ENCODE measurements at places on chromosomes 7 and 10.
A peak's percentile ranks its signal among the peaks of the same experiment; 100 is the strongest.

GRCh38 chr10:5573319-5573950 lies 48.7 kb downstream of the CALML3 start:
- no peak for DNase-seq

- no peak for DNase-seq
Observed at GRCh38 chr7:90660819-90661218, 64.7 kb downstream of the CDK14 start.

DNA sequence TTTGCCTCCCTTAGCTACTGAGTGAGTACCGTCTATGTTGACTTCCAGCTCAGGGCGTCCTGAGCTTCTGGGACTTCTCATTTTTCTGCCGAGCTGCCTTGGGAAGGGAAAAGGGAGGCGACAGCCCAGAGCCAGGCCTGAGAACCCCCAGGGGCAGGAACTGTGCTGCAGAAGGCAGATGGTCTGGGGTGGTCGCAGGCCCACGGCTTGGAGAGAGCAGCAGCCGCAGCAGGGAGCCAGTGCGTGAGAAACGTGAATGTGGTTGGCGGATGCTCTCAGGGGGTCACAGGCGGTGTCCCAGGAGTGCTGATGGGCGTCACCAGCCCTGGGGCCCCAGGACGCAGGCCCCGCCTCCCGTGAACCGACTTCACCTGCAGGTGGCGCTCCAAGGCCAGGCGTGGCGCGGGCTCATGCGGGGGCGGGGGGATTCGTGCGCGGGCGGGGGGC lies 9.2 kb upstream of the PWWP2B start:
- peak; percentile 77 for DNase-seq

DNA sequence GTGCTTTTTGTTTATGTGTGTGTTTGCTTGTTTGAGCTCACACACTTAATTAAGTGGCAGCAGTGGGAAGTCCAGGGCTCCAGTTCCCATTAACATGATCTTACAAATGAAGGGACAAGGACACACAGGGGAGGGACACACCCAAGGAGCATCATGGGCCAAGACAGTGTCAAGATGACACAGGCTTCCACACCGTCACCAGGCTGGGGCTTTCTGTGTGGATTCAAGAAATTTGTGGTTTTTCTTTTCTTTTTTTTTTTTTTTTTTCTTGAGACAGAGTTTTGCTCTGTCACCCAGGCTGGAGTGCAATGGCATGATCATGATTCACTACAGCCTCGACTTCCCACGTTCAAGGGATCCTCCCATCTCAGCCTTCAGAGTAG lies 173.6 kb downstream of the KIAA1217 start:
- no peak for DNase-seq

DNA sequence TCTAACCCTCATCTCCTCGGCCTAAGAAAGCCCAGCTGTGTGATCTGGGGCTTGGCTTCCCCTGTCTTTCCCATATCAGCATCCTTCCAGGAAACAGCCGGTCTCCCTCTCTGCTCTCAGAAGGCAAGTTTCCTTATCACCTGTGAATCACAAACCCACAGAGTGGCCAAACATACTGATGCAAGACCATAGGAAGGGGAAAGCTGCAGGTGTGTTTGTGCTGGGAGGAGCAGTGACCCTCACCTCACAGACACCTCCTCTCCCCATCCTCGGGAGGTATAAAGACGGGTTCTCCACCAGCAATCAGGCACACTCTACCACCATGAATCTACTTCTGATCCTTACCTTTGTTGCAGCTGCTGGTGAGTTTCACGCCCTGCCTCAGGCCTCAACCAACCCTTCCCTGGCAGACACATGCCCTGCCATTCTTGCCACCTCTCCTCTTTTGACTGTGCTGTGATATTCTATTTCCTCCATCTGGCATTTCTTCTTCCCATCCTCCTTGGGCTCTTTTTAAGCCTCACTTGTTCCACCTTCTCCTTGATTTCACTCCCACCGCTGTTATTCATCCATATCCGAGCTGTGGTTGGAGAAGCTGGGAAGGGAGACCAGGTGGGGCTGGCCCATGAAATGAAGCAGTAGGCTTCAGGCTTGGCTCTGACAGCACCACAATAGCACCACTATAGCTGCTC lies at the start of gene PRSS2:
Gene PRSS2 (plus strand): TSS at position 310 of the 692 bp plus-strand sequence. CDS start 13 bp downstream, at position 323.
- no peak for DNase-seq

- no peak for DNase-seq
Observed at GRCh38 chr7:118076564-118076963, 107.4 kb upstream of the LSM8 start.

DNA sequence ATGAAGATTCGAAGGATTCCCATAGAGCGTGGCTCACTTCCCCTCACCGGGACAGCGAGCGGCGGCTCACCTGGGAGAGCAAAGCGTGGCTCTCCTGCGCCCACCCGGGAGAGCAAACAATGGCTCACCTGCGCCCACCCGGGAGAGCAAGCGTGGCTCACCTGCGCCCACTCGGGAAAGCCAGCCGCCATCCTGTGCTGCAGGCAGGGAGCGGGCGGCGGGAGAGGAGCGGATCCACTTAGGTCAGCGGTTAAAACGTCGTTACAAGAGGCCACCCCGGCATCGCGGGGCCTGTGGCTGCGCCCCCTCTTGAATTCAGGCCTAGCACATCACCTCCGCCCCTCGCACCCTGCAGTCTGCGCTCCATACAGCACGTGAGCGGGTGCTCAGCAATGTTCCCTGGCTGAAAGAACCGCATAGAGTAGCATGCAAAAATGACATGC lies 461 bp upstream of the FIGNL1 start:
- DNase-seq, result peak; percentile 22

DNA sequence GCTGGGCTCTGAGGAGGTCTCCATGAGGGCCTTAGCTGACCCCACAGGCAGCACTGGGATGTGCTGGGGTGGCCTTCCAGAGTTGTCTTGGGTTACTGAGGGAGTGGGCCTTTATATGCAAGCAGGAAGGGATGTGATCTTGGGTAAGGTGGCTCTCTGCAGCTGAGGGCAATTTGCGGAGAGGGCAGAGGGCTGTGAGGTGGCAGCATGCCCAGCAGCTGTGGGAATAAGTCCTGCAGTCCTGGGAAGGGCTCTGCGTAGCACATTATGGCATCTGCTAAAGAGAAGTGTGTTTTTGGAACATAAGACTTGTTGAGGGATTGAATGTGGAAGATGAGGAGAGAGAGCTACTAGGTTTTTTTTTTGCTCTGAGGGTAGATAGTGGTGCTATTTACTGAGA lies 99.6 kb upstream of the KMT2E start:
- DNase-seq, result no peak

- no peak for DNase-seq
Observed at GRCh38 chr10:78736926-78737630, 331.7 kb upstream of the ZMIZ1 start.

DNA sequence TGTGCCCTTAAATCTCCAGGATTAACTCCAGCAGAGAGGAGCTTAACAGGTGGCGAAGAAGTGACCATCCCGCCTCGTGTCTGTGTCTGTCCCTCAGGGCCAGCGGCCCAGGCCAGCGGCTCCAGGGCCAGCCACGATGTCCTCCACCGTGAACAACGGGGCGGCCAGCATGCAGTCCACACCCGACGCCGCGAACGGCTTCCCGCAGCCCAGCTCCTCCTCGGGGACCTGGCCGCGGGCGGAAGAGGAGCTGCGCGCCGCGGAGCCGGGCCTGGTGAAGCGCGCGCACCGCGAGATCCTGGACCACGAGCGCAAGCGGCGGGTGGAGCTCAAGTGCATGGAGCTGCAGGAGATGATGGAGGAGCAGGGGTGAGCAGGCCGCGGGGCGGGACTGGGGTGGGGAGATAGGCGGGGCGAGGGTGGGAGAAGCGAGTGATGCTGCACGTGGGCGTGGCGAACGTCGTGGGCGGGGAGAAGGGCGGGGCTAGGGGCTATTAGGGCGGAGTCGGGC lies 33.3 kb downstream of the SRRM3 start:
- peak; percentile 80 for DNase-seq

GRCh38 chr7:73880755-73881328 lies 19.9 kb downstream of the TMEM270 start:
- DNase-seq, result no peak

DNA sequence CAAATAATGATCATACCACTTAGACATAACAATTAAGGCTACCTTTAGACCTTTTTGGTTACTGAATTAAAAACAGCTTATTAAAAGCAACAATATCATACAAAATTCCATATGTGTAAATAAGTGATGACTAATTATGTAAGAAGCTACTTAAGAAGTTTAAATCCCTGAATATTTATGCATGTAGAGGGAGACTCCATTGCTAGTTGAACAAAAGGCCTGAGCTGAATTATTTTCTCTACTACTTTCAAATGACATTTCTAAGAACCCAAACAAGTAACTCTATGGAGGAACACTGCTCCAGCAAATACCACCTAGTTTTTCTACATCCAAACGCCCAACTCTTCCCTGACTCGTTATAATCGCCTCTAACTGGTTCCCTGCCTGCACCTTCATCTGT lies 31.5 kb downstream of the EPC1 start:
- no peak for DNase-seq

DNA sequence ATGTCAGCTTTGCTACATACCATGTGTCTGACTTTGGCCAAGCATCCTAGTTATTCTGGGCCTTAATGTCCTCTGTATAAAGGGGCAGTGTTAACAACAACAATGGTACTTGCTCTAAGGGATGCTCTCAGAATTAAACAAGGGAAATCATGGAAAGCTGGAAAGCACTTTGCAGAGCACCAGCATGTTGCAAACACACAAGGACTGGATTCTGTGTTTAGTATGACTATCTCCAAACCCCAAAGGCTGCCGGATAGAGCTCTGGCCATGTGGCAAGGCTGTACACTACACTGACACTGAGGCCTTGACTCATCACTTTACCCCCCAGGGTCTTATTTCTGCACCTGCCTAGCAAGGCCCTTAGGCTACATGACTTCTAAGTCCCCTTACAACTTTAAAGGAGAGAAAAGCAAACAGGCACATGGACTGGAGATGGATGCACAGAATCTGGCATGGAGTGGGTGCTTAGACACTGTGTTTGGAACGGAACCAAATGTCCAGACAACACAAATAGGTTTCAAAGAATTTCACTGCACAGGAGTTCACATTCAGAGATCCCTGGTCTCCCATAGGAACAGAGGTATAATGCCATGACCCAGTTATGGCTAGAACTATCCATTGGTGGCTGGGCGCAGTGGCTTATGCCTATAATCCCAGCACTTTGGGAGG lies 74.6 kb downstream of the FAM13C start:
- no peak for DNase-seq

GRCh38 chr7:41164440-41164839 lies 538.5 kb downstream of the INHBA start:
- no peak for DNase-seq

GRCh38 chr7:16926861-16927260 lies 45.1 kb upstream of the AGR3 start:
- DNase-seq, result no peak

GRCh38 chr7:129690701-129691100 lies 79.2 kb downstream of the NRF1 start:
- DNase-seq, result no peak

GRCh38 chr10:67521546-67521945 lies 174.4 kb downstream of the CTNNA3 start:
- no peak for DNase-seq

- no peak for DNase-seq
Observed at GRCh38 chr7:117324960-117325359, 2.1 kb upstream of the WNT2 start.

GRCh38 chr7:29924684-29925083 lies 64.9 kb downstream of the SCRN1 start:
- no peak for DNase-seq

DNA sequence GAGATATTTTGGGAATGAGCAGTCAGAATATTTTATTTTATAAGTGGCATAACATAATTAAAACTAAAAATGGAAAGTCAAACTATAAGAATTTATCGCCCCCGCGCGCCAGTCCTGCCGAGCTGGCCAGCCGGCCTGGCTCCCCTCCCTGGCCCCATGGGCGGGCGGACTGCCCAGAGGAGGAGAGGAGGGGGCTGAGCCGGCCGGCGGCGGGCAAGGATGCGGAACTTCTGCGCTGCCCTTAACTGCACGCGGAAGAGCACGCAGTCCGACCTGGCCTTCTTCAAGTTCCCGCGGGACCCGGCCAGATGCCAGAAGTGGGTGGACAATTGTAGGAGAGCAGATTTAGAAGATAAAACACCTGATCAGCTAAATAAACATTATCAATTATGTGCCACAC lies 96.8 kb downstream of the DKK1 start:
- no peak for DNase-seq

- no peak for DNase-seq
Observed at GRCh38 chr7:77903597-77903996, 105.0 kb downstream of the PHTF2 start.

GRCh38 chr7:106102387-106102966 lies 9.6 kb downstream of the SYPL1 start:
- DNase-seq, result no peak

GRCh38 chr10:125980521-125981035 lies 84.2 kb downstream of the FANK1 start:
- DNase-seq, result no peak

DNA sequence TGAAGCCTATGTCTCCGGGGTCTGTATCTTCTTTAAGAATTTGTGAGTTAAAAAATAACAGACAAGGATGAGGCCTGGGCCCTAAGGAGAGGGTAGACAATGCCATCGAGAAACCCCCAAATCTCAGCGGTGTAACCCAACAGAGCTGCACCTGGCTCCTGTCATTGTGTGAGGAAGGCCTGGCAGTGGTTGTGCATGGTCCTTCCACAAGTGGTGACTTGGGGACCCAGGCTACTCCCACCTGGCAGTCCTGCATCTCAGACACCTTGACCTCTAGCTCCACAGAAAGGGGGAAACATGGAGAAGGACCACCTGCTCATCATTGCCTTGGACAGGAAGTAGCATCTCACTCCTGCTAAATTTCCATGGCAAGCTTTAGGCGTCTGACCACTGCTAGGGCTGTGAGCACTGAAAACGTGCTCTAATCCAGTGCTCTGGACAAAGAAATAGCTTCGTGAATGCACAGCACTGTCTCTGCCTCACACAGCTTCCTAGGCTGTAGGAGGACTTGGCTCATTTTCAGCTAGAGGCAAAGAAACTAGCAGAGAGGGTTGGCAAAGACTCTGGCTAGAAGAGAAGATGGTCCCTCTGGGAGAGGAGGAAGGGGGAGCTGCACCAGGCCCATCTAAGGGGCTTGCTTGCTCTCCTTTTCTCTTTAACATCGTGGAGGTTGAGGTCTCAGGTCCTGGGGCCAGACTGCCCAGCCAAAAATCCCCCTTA lies 273.9 kb upstream of the ZMIZ1 start:
- no peak for DNase-seq

DNA sequence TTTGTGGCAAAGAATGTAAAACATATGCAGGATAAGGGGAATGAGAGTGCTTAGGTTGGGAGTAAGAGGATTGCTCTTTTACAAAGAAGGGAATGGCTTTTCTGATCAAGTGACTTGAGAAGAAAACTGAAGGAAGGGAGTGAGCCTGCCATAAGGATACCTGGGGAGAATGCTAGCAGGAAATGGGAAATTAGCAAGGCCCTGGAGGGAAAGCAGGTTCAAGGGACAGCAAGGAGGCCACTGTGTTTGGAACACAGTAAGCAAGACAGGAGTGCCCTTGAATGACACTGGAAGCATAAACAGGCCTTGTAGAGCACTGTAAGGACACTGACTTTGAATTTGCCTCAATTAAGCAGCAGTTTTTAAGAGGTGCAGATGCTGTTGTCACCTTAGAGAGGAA lies 1069.9 kb downstream of the DNAJB9 start:
- no peak for DNase-seq
